ENCODE measurements at places on chromosomes 1 and 21.

- no peak for DNase-seq
These were observed 60.6 kb upstream of the ETV3 start for GRCh38 chr1:157198619-157199420.

DNA sequence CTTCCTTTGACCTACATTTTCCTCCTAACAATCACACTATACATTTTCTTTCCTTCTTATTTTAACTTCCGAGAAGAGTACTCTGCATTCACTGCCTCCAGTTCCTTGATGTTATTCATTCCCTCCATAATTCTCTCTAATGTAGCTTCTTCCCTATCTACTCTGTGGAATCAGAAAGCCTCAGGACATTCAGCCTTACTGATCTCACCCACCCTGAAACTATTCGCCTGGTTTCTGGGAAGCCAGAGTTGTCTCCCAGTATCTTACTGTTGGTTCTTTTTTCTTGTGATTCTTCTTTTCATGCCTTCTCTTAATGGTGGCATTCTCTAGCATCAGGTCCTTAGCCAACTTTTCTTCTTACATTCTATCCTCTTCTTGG is 45.5 kb downstream of the WDR64 start:
- DNase-seq = no peak

GRCh38 chr1:92899780-92900179 is 61.5 kb downstream of the DIPK1A start:
- DNase-seq = no peak

DNA sequence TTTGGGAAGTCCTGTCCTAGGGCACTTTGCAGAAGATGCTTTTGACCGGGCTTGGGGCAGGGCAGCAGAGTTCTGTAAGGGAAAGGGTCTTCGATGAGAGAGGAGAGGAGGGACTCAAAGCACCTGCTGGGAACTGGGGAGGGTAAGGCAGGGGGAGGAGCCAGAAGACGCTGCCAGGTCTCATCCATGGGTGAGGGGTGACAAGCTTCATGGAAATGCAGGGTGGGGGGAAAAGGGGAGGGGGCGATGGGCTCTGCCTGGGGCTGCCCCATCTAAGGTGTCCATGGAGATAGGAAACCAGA is 20.9 kb upstream of the C2CD2 start:
- DNase-seq = no peak

DNA sequence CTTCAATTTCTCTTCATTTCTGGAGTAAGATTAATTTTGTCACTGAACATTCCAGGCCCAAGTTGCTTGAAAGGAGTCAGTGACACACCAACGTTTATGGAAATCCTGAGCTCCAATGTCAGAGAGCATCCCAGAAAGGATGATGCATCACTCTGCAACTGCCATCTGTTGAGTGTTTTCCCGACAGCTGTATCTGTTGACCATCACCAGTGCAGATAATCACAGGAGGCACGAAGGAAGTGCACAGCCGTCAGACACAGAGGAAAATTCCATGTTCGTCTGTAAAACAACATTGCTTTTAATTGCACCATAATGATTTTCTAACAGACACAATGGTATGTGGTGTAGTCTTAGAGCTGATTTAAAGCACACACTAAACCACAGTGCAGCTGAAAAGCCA is 376.7 kb upstream of the ADGRL2 start:
- DNase-seq = no peak

GRCh38 chr1:116397728-116398127 is 24.7 kb downstream of the ATP1A1 start:
- no peak for DNase-seq

DNA sequence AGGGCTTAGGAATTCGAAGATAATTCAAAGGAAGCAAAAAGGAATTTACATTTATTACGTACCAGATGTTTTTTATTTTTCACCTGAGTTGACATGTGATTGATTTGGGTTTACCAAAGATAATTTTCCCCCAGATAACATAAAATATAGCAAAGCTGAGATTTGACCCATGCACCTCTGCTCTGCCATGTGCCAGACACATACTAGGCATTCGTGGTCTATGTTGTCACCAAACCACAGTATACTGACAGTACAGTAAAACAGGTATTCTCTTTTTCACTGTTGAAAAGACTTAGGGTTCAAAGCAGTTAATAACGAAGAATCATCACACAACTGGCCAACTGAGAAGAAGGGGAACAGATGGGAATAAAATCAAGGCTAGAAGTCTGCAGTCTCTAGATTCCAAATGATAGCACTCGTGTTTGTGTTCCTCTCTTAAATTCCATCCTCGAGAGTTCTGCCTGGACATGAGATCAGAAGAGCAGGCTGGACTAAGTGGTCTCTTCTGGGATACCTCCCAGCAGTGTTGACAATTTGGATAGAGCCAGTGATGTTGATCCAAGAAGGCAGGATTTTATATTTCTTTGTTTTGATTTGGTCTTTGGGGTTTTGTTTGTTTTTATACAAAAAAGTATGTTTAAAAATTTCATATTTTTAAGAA is 85.3 kb upstream of the RAVER2 start:
- no peak for DNase-seq

GRCh38 chr1:61450454-61450853 is 274.5 kb downstream of the TM2D1 start:
- no peak for DNase-seq

DNA sequence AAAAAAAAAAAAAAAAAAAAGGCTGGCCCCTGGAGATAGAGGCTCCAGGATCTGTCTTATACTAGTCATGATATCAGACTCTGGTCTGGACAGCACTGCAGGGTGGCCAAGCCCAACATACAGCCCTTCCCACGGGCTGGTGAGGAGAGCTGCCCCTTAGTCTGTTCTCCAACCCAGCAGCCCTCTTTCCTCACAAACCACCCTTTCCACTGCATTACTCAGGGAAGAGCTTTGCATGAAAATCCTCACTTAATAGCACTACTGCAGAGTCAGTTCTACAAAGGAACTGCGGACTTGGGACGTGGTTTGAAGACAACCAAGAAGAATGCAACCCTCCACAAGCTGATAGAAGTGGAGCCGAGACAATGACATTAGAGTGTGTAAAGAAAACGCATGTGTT is 5.7 kb downstream of the BCAR3 start:
- no peak for DNase-seq

GRCh38 chr1:205494115-205494514 is 10.4 kb upstream of the CDK18 start:
- no peak for DNase-seq

- DNase-seq = no peak
These were observed 375.9 kb downstream of the DSCAM start for GRCh38 chr21:40471103-40471502.

- no peak for DNase-seq
These were observed 99.5 kb upstream of the DUSP10 start for GRCh38 chr1:221841251-221841982.

- no peak for DNase-seq
These were observed 1.8 kb upstream of the SLC26A9 start for GRCh38 chr1:205945069-205945468.

DNA sequence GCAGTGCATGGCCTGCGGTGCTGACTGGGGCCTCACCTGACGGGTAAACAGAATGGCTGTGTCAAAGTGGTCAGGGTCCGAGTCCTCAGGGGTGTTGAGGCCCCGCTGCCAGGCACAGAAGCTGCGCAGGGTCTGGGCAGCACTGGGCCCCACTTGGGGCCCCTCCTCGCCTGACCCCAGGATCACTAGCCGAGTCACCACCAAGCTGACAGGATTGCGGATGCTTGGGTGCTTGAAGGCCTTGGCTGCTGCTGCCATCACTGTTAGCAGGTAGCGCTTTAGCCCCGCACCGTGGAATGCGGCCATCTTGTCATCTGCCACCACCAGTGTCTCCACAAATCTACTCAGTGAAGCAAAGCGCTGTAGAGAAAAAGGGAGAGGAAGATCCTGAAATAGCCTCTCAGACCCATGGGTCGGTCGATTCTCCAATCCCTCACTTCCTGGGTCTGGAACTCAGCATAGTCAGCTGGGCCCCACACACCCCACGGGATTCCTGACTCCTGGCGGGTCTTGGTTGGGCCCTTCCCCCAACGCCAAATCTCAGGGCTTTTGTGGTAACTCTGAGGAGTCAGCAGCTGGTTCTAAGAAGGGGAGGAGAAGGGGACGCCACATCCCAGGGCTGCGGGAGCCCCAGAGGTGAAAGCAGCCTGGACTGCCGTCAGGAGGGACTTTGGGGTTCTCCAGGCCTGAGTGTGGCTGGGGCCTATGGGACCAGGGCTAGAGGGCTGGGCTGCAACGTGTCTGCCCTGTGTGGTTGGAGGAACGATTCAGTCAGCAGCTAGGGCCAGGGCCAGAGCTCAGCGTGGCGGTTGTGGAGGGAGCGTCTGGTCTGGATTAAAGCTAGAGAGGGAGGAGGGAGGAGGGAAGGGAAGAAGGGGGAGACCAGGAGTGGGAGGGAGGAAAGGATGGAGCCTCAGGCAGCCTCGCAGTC is 2.1 kb downstream of the ADAMTS4 start:
- no peak for DNase-seq

- DNase-seq = no peak
These were observed 10.1 kb upstream of the C1orf174 start for GRCh38 chr1:3910049-3910731.

DNA sequence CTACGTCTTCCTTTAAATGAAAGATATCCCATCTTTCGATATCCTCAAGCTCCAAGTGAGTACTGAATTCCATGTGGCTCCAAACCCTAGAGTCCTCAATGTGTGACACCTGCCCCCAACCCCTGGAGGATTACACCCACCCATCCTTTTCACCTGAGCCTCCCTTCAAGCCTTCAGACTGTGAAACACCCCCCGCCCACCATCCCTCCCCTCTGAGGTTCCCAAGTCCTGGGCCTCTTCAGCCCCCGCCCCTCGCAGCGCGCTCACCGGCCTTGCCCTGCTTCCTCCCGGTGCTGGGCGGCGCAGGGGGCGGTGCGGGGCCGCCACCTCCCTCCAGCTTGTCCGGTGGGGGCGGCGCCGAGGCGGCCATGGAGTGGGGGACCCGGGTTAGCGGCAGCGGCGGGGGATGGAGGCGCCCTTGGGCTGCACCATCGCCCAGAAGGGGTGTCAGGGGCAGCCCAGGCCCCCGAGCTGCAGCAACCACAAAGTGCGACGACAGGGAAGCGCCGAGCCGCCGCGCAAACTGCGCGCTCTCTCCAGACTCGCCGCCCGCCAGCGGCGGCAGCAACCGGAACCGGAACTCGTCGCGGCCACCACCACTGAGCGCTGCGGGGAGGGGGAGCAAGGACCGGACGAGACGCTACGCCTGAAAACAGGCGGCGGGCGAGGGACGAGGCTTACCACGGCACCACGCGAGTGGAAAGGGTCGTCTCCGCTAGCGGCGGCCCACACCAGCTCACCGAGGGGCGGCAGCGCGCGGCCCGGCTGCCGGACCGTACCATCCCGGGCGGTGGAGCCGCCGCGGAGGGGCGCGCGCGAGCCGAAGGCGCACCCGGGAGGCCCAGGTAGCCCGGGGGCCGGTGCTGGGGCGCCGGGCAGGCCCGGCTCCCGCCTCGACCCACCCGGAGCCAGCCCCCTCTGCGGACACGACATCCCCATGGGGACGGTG is at the start of gene PYGO2:
TSS of gene PYGO2 (minus strand) at position 576 of the 949 bp plus-strand sequence. CDS start at position 370, 206 bp downstream.
- peak; percentile 61 for DNase-seq

DNA sequence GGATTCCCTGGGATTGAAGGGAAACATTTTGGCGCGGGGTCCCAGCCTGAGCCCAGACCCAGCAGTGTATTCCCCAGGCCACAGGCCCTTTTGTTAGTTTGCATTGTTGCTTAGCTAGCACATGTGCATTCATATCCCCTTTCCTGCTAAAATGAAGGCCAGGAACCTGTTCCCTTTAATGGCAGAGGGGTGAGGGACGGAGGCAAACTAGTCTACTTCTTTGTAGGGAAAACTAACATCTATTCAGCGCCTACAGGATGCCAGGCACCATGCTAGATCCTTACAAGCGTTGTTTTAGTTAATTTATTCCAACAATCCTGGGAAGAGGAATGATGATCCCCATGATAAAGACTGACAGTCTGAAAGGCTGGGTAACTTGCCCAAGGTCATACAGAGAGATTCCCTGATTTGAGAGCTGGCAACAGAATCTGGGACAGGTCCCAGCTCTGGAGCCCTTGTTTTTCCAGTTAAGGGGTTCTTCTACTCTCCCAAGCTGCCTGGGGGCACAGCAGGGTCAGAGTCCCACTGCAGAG is 595 bp upstream of the E2F2 start:
- no peak for DNase-seq

DNA sequence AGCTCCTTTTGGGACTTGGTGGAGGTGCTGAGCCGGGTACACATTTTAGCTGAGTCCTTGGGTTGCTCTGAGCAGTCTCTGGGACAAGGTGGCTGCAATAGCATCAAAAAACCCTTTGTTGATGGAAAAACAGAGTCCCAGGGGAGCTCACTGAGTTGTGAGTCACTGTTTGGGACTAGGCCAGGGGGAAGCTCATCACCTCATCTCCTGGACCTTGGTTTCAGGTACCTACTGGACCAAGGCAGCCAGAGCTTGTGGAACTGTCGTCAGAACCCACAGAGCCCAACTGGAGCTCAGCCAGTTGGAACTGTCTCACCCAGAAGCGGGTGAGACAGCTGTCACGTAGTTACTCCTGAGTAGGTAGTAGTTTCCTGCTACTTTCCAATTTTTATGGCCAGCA is 146.7 kb downstream of the HLX start:
- no peak for DNase-seq

DNA sequence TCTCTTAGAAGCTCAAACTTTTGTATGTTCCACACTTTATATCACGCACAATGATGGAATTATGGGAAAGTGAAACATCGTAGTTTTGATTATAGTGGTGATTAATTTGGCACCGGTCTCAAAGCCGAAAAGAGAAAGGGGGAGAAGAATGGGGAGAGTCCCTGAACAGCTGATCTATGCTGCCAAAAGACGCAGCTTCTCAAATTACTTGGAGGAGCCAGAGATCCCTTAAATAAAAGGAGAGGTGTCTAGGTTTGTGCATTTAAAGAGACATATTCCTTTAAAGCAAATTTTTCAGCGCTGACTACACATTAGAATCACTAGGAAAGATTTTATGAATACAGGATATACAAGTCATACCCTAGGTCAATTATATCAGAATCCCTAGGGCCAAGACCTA is 599.6 kb upstream of the ADAMTS5 start:
- DNase-seq = no peak

- no peak for DNase-seq
These were observed 81.0 kb downstream of the HMGB4 start for GRCh38 chr1:33944846-33945245.

DNA sequence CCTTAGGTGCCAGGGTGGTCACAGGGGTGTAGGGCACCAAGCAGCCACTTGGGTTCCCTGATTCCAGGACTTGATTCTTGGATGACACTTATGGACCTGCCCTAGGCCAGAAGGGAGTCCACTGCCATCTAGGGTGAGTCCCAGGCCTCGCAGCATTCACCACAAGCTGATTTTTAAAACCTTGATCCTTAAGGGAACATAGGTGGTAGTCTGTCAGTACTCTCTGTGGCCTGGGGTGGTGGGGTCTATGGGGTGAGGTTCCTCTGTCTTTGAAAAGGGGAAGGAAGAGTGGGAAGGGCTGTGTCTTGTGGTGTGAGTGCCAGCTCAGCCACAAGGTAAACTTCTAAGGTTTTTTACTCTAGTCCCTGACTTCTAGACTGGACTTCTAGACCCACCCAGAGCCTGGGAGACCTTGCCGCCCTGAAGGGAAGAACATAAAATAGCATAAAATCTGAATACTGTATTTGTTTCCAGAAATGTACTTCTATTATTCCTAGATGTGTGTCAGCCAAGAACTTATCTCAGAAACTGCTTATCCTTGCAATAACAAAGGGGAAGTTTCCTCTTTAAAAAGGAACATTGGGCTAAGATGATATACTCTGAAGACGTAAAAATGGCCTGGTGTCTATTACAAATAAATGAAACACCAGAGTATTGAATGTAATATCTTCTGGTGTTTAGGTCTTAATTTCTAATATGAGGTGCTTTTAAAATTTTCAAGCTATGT is 757.3 kb downstream of the LTN1 start:
- no peak for DNase-seq
